ENCODE measurements at places on chromosomes 16 and 17. TPM values are rescaled to one million over a fixed set of nuclear protein-coding genes. Genes with fewer than 3 reads are reported as not detected.

CMC2 gene
- 36.1 TPM for total RNA-seq

TPSG1 gene
- total RNA-seq, result 5.5 TPM

- no peaks in the 10 kb centered on the region for H3K27me3 ChIP-seq
- peaks cover 12% of the 10 kb centered on the region for H3K4me1 ChIP-seq
- H3K36me3 ChIP-seq, result no peaks in the 10 kb centered on the region
- no peak for DNase-seq
These were observed 96.9 kb downstream of the RAB11FIP4 start for GRCh38 chr17:31488264-31488981.

CPHXL2 gene
- total RNA-seq, result not detected

DNA sequence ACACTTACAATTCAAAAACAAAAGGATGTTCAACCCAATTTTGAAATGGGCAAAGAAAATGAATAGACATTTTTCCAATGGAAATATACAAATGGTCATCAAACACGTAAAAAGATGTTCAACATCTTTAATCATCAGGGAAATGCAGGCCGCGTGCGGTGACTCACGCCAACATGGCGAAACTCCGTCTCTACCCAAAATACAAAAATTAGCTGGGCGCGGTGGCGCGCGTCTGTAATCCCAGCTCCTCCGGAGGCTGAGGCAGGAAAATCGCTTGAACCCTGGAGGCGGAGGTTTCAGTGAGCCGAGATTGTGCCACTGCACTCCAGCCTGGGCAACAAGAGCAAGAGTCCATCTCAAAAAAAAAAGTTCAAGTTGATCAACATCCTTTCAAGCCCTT is 1.8 kb upstream of the CLUAP1 start:
- H3K36me3 ChIP-seq, result no peaks in the 10 kb centered on the region
- no peak for DNase-seq
- H3K27me3 ChIP-seq, result no peaks in the 10 kb centered on the region
- no peak overlapping the region for H3K27ac ChIP-seq
- no peak overlapping the region for H3K4me3 ChIP-seq

DNA sequence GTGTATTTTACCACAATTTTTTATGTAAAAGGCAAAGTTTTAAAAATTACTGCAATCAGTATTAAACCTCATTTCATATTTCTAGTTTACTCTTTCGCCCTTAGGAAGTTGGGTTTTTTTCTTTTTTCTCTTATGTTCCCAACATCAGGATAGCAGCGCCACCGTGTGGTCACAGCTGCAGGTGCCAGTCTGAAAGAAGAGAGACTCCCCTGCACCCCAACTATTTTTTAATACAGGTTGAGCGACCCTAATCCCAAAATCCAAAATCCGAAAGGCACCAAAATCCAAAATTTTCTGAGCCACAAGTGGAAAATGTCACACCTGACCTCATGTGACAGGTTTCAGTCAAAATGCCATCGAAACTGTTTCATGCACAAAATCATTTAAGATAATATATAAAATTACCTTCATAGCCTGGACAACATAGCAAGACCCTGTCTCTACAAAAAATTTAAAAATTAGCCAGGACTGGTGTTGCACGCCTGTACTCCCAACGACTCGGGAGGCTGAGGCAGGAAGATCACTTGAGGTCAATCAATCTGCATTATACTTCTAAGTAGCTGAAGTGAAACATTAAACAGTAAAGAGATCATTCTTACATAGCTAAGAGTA is 21.8 kb upstream of the ASGR2 start:
- peak; percentile 69 for DNase-seq
- H3K4me3 ChIP-seq, result no peak overlapping the region
- peaks cover 8% of the 10 kb centered on the region for H3K27me3 ChIP-seq
- no peak overlapping the region for H3K27ac ChIP-seq

DNA sequence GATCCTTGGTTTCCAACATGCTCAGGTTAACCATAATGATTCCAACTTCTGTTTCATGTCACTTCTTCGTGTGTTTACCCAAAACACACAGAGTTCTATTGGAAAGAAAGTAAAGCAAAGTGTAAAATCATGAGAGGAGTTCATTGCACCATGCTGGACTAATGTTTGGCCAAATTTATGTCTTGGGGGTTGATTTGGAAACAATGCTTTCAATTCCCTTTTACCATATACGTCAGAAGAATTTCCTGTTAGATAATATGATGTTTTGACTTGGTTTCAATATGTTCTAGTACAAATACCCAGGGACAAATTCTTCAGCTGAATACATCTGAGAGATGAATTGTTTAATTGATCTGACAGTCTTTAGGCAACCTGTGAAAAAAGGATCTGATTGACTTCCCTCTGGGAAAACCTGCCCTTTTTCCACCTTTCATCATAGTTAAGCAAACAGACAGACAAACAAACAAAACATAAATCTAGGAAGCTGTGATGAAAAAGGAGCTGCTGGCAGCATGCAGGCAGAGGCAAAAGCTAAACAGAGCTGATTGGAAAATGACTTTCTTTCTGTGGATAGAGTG is 26.0 kb upstream of the MPHOSPH6 start:
- H3K36me3 ChIP-seq, result no peaks in the 10 kb centered on the region
- H3K4me3 ChIP-seq, result no peak overlapping the region

DNA sequence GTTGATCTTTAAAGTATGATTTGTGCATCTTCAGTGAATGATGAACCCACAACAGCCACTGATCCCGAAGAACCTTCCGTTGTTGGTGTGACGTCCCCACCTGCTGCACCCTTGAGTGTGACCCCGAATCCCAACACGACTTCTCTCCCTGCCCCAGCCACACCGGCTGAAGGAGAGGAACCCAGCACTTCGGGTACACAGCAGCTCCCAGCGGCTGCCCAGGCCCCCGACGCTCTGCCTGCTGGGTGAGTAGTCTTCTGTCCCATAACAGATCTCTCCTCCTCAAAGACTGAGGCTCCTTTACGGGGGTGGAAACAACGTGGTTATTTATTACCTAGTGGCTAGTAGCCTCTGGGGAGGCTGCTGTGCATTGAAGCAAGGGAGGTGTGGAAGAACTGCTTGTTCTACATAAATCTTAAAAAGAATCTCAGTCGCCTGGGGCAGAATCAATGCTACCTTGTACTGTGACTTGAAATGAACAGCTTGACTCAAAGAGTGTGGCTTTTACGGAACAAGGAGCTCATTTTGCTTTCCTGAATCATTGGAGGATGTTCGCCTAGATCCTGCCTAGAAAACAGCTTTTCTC is 63.0 kb upstream of the CLEC18A start:
- H3K27ac ChIP-seq, result peak overlapping the region; percentile 18
- DNase-seq, result no peak
- no peaks in the 10 kb centered on the region for H3K27me3 ChIP-seq
- H3K36me3 ChIP-seq, result no peaks in the 10 kb centered on the region
- H3K4me1 ChIP-seq, result peaks cover 10% of the 10 kb centered on the region
- H3K4me3 ChIP-seq, result no peak overlapping the region

DNA sequence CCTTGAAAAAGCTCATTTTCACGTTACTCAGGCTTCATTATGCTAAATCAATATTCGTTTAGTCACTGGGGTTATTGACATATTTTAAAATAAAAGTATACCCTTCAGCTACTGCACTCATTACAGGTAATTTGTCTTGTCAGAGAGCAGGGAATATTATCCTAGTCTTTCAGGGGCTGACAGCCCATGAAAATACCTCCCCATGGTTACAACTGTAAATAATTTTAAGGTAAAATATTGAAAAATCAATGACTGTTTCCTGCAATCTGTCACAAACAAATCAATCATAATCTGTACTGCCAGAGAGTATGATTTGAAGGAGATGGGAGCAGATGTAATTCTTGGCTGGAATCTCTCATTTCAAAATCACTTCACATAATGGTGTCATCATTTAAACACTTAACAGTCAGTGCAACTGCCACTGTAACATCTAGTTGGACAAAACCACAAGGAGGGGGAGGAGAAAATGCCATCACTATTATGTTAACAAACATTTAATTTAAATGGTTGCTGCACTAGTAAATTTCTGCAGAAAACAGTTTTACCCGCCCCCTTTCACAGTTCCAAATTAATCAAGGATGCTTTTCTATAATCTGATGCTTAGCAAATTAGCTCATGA is 9.3 kb upstream of the IRX5 start:
- no peak overlapping the region for H3K4me3 ChIP-seq
- peaks cover 31% of the 10 kb centered on the region for H3K27me3 ChIP-seq
- DNase-seq, result no peak
- no peaks in the 10 kb centered on the region for H3K4me1 ChIP-seq
- H3K27ac ChIP-seq, result no peak overlapping the region

CDH16 gene
- 0.69 TPM for total RNA-seq

DNA sequence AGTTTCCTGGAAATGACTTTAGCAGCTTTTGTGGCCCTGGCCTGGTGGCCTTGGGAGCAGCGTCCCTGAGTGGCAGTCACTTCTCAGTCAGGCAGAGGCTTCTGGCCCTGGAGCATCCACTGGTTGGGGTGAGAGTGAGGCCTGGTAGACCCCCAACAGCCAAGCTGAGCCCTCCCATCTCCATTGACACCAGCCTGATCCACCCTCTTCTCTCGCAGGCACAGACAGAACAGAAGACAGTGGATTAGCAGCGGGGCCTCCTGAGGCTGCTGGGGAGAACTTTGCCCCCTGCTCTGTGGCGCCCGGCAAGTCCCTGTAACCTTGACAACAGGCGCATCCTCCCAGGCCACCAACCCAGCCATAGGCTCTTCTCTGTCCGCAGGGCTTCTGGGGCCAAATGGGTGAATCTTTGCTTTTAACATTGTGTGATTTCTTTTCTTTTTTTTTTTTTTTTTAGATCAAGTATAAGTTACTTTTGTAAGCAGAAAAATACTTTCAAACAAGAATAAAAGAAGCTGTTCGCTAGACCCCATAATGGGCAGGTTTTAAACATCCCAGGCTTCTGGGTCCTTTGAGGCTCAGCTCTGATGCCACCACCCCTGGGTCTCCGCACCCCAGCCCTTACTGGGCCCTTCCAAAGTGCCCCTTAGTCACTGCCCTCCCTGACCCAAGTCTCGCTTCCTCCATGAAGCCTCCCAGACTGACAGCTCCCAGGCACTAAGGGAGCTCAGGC is 12.7 kb upstream of the FLYWCH1 start:
- no peak overlapping the region for H3K4me3 ChIP-seq
- H3K27me3 ChIP-seq, result no peaks in the 10 kb centered on the region
- no peaks in the 10 kb centered on the region for H3K36me3 ChIP-seq
- DNase-seq, result no peak

DNA sequence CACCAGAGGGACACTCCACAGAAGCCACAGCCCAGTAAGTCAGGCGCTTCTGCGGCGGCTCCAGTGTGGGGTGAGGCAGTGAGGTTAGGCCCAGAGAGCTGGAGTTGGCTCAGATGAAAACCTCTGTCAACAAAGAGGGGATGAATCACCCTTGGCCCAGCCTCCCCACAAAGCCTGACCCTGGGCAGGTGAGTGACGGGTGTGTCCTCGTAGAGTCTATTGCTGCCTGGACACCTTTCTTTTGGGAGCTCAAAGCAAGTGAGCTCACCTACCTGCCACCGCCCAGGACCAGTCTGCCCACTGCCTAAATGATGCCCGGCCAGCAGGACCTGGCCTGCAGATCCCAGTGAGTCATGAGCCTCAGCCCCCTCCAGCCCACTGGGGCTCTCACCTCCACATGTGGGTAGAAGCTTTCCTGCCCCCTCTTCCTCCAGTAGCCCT is 24.9 kb upstream of the DBNDD1 start:
- peaks cover 23% of the 10 kb centered on the region for H3K36me3 ChIP-seq
- DNase-seq, result peak; percentile 29
- H3K27ac ChIP-seq, result no peak overlapping the region
- no peaks in the 10 kb centered on the region for H3K27me3 ChIP-seq
- H3K4me3 ChIP-seq, result no peak overlapping the region
- H3K4me1 ChIP-seq, result peaks cover 14% of the 10 kb centered on the region

DNA sequence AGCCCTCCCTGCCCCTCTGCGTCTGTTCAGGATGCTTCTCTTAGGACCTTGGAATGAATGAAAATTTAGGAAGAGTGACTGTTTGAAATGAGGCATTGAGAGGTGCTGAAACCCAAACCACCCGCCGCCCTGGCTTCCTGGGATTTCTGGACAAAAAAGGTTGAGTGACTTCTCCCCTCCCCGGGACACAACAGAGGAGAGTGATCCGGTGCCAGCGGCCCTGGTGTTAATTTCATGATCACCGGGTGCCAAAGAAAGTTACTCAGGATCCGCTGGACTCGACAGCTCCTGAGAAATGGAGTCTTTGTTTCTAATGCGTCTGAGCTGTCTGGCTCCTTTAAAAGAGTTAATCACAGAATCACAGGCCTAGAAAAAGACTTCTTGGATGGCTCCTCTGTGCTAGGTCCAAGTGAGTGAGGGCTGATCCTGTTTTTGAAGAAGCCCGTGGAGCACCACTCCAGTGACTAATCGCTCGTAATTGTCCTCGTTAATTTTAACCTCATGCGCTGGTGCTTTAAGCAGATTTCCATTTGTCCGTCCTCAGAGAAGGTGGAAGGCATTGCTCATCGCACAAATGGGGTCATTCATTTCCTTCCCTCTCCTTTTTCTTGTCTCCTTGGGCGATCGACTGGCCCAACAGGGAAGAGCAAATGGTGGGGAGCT is 144.4 kb upstream of the ZFHX3 start:
- no peak for DNase-seq
- no peak overlapping the region for H3K27ac ChIP-seq
- H3K4me1 ChIP-seq, result no peaks in the 10 kb centered on the region
- no peaks in the 10 kb centered on the region for H3K36me3 ChIP-seq
- no peaks in the 10 kb centered on the region for H3K27me3 ChIP-seq
- no peak overlapping the region for H3K4me3 ChIP-seq

DNA sequence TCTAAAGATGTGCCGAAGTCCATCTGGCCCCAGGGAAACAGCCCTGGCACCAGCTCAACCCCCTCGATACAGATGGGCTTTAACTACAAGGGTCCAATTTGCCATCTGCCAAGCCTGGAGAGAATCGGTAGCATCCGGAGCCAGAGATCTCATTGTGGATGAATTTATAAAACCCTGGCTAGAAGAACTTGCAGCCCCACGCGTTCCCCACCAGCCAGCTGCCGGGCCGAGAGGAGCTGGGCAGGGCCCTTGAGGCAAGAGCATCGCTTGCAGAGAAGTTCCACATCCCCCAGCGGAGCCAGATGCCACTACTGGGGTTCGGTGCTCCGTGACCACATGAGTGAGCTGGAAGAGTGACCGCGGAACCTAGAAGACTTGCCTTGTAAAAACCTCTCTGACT is 65.3 kb upstream of the NOL11 start:
- H3K27me3 ChIP-seq, result no peaks in the 10 kb centered on the region
- no peak overlapping the region for H3K27ac ChIP-seq
- no peaks in the 10 kb centered on the region for H3K36me3 ChIP-seq
- no peaks in the 10 kb centered on the region for H3K4me1 ChIP-seq
- H3K4me3 ChIP-seq, result no peak overlapping the region
- DNase-seq, result no peak

- H3K27me3 ChIP-seq, result peaks cover 26% of the 10 kb centered on the region
- no peaks in the 10 kb centered on the region for H3K4me1 ChIP-seq
- peaks cover 36% of the 10 kb centered on the region for H3K36me3 ChIP-seq
- no peak overlapping the region for H3K4me3 ChIP-seq
- H3K27ac ChIP-seq, result no peak overlapping the region
- DNase-seq, result no peak
These were observed 754 bp upstream of the NOXO1 start for GRCh38 chr16:1982013-1982433.

DNA sequence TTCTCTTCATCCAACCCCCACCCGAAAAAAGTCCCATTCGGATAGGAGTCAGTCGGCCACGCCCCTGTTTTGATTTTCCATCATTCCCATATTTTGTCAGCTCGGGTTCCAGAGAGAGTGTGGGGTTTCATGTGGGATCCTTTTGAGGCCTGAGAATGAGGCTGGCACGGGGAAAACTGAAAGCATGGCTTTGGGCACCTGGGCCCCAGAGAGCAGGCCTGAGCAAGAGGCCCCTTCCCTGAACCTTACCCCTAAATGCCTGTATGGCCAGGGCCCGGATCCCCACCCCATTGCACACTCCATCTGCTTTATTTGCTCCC is 4.6 kb upstream of the HOXB4 start:
- no peaks in the 10 kb centered on the region for H3K27me3 ChIP-seq
- H3K4me3 ChIP-seq, result peak overlapping the region; percentile 62
- peak overlapping the region; percentile 86 for H3K27ac ChIP-seq

ASGR2 gene
- total RNA-seq, result not detected

All from adrenal gland (tissue), 19 donors.